Renal cortical epithelial cell (primary cell): ENCODE measurements at places on chromosomes 1 and 21.

DNA sequence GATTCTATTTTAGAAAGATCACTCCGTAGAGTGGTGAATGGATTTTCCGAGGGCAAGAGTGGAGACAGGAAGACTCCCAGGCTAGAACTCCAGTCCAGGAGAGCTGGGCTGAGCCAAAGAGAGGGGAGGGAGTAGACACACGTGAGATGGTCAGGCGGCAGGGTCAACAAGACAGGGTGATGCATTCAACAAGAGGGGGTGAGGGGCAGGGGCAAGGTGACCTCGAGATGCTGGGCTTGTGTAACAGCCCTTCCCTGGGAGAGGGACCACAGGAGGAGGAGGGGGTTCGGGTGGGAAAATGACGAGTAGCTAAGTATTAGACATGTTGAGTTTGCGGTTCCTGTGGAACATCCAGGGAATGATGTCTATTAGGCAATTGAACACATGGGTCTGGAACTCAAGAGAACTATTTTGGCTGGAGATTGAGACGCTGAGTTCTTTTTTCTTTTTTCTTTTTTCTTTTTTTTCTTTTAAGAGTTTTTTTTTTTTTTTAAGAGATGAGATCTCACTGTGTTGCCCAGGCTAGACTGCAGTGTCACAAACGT is 13.3 kb downstream of the RSPO1 start:
- DNase-seq: no peak

GRCh38 chr1:150089846-150090520 is 22.4 kb downstream of the VPS45 start:
- no peak for DNase-seq

DNA sequence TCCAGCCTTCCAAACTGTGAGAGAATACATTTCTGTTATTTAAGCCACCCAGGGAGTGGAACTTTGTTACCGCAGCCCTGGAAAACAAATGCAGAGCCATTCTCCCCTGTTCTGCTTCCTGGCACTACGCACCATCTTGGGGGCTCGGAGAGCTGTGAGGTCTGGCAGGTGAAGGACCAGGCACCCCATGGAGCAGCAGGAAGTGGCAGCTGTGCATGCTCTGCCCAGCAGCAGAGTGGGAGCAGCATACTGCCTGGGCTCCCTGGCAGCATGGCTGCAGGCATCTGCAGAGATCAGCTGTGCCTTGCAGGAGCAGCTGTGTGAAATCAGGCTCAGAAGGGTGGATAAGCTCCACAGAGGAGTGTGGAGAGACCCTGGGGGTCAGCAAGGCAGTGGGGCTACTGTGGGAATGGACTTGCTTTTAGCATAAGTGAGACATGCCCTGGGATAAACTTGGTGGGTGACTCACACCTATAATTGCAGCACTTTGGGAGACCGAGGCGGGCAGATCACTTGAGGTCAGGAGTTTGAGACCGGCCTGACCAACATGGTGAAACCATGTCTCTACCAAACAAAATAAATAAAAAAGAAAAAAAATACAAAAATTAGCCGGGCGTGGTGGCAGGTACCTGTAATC is 17.7 kb upstream of the ZSCAN20 start:
- DNase-seq: no peak

DNA sequence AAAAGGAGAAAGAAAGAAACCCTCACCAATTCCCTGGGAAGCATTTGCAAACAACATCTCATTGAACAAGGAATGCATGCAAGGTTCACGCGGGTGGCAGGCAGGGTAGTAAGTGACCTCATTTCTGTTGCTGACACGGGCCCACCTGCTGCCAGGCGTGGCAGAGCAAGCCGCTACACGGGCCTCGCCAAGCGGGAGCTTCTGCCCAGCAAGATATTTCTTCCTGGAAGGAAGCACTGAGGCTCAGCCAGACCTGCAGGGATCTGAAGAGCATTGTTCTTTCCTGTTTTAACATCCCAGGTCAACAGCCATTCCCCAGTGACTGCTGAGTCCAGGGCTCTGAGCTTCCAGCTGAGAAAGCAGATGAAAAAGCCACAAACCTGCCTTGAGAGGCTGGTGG is 91.9 kb upstream of the IGSF21 start:
- no peak for DNase-seq

DNA sequence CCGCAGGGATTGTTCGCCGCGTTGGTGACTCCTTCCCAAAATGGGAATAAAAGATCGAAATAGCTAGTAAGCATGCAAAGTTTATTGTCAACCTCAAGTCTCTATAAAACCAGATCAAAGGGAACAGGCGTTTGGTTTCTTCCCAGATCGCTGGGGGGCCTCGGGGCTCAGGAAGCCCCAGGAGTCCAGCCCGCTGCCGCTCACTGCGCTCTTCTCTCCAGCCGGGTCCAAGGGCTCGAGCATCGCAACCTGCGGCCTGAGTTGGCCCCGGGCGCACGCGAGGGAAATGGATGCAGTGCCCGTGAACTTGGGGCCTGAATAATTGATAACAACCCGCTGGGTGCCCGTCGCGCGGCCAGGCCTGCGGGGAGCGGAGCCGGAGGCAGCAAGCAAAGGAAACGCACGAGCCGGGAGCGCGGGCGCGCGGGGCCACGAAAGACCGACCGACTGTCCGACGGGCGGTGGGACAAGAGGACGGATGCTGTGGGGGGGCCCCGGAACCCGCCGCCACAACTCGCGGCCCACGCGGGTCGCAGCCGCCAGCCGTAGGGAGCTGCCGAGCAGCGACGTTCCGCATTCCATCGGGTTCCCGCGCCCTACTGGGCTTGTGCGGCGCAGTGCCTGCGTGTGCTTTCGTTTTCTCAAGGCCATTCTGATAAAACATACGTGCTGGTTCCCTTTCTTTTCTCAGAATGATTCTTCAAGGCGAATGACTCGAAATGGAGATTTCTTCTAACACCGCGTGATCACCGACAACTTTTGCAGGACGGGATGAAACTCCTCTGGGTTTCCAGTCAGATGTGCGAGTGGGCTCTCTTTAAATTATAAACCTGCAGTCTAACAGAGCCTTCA is 14.0 kb upstream of the ALX3 start:
- no peak for DNase-seq

DNA sequence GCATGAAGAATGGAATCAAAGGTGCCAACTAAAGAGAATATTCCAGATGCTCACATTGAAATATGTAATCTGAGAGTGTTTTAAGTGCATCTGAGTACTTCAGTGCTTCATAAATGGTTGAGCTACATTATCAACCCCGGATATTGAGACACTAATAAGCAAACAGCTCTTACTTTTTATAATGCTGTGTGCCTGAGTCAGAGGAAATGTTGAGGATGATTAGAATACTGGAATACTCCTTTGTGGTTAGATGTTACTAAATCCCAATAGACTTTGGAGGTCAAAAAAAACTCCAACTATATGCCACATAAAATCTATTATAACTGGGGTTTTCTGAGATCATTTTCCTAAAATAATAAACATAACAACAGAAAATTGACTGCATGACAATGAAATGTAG is 12.5 kb upstream of the KCNA3 start:
- DNase-seq: no peak

DNA sequence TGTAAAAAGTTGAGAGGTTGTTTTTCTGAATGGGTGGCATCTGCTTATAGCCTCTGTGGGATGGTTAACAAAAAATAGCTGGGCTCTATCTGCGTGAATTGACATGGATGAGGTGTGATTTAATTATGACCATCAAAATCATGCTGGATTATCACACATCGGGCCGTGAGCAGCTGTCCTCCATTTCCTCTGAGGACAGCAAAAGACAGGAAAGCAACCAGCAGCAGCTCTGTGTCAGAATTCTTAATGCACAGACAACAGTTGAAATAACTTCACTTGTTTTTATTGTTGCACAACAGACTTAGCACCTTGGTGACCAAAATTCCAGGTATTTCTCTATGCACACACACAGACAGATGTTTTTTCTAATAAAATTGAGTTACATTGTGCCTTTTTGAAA is 54.5 kb upstream of the LAPTM5 start:
- no peak for DNase-seq

GRCh38 chr1:26598890-26599289 is 69.3 kb downstream of the RPS6KA1 start:
- DNase-seq: peak; percentile 53

DNA sequence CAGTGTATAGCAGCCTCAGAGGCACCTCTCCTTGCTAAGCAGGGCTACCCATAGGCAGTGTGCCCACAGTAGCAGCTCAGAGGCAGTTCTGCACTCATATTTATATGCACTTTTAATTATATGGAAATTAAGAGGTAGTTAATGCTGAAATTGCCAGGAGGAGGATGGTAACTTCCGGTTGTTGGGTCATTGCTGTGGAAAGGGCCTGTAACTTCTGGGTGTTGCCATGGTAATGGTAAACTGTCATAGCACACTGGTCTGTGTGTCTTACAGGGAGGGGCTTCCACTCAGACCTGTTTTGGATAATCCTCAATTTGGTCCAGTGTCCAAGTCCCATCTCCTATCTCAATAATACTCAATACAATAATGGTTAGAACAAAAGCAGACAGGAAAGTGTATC is 7.6 kb downstream of the CFH start:
- no peak for DNase-seq

- no peak for DNase-seq
Observed at GRCh38 chr1:30300669-30301068, 422.7 kb downstream of the MATN1 start.

DNA sequence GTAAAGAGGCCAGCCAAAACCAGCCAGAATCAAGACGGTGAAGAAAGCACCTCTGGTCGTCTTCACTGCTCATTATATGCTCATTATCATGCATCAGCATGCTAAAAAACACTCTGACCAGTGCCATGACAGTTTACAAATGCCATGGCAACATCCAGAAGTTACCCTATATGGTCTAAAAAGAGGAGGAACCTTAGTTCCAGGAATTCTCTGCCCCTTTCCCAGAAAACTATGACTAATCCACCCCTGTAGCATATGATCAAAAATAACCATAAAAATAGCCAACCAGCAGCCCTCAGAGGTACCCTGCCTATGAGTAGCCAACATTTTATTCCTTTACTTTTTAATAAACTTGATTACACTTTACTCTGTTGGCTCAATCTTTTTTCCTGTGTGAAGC is 34.2 kb upstream of the PBX1 start:
- peak; percentile 35 for DNase-seq

DNA sequence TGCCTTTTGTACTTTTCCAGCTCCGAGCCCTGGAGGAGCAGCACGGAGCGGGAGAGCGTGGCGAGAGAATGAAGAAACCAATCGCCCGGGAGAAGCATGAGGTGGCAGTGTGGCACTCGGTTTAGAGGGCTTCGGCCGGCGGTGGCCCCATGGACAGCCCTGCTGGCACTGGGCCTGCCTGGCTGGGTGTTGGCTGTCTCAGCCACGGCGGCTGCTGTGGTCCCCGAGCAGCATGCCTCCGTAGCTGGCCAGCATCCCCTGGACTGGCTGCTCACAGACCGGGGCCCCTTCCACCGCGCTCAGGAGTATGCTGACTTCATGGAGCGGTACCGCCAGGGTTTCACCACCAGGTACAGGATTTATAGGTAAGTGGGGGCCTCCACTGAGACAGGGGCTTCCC is 59.0 kb downstream of the BRINP2 start:
- no peak for DNase-seq

DNA sequence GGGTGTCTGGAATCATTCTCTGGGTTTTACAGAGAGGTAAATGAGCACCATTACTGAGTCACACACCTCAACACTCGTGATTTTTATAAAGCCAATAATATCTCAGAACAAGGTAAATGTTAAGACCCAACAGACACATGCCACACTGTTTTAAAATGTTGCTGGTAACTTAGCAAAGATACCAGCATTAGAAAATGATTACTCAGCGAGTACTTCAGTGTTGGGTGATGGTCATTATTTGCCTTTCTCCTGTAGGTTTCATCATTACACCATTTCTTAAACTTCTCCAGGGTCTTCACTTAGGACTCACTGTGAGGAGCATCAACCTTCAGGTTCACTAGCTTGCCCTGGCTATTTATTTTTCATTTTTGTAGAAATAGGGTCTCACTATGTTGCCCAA is 6.9 kb upstream of the C4BPB start:
- DNase-seq: no peak

- no peak for DNase-seq
Observed at GRCh38 chr21:32102426-32102825, 176.4 kb downstream of the MIS18A start.

GRCh38 chr1:7250176-7250575 is 464.9 kb downstream of the CAMTA1 start:
- DNase-seq: peak; percentile 64

DNA sequence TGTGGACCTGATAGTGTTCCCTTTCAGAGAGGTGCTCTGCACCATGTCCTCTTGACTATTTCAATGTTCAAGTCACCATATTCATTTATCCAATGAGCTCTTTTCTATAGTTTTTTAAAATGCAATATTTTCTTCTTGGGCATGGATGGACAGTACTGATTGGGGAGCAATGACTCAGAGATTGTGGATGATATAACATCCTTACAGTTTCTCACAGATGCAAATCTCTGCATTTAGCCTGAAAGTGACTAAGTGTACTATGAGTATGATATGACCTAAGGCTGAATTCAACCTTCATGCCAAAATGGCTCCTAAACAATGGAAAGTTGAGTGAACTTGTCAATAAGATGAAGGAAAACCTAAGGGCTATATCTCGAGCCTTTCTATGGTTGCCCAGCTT is 36.5 kb downstream of the C4BPA start:
- no peak for DNase-seq

GRCh38 chr1:2082064-2082463 is 31.9 kb downstream of the PRKCZ start:
- peak; percentile 46 for DNase-seq

DNA sequence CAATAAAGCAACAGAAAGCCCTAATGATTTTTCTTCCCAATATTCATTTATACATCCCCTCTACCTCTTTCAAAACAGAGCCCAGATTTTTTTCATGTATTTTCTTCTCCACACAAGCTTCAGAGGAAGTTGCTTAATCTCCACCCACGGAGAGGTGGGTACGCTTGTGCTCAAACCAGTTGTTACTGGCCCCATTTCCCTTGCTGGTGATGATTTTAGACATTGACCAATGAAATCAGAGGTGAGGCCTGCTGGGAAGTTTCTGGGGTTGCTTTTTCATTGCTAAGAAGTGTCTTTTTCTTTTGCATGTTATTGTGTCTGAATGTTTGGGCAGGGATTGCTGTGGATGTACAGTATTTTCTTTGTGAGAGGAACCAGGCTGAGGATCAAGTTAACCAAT is 448.1 kb upstream of the B3GALT2 start:
- peak; percentile 57 for DNase-seq

GRCh38 chr1:185816460-185816859 is 82.3 kb downstream of the HMCN1 start:
- DNase-seq: peak; percentile 47

DNA sequence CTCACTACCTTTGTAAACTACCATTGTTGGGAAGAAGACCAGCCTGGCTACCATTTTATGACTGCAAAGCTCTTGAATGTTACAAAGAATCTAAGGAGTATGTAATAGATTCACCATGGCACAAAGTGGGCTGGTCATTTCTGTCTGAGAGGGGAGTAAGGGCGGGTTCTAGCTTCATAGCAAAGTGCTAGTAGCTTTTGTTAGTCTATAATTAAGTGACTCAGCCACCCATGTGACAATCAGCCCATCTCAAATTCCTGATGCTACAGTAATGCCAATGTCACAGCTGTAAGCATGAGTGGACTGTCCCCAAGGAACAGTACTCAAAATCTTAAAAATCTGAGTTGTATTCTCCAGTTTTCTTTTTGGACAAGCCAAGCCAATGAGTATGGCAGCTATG is 15.4 kb upstream of the OTUD3 start:
- DNase-seq: peak; percentile 40

GRCh38 chr1:86957221-86957620 is 42.8 kb downstream of the HS2ST1 start:
- no peak for DNase-seq
